Activated naive CD8-positive, alpha-beta T cell treated with anti-CD3 and anti-CD28 coated beads for 36 hours (primary cell): ENCODE measurements at places on chromosomes 5 and 9. TPM values are rescaled to one million over a fixed set of nuclear protein-coding genes. Genes with fewer than 3 reads are reported as not detected.

ARL14EPL gene
- not detected for total RNA-seq

- no peak for DNase-seq
Observed at GRCh38 chr5:147685993-147686392, 96.5 kb downstream of the JAKMIP2 start.

- no peak for DNase-seq
Observed at GRCh38 chr5:141149812-141150211, at the start of gene PCDHB6. PCDHB6 (plus strand) TSS chr5:141150057; CDS start chr5:141150258, 201 bp downstream.

GRCh38 chr9:132546148-132547051, 36.0 kb upstream of the BARHL1 start:
- no peak for DNase-seq

- no peak for DNase-seq
Observed at GRCh38 chr9:95770653-95771131, 104.8 kb upstream of the ERCC6L2 start.

- no peak for DNase-seq
Observed at GRCh38 chr9:90906316-90907055, 104.9 kb downstream of the SYK start.

DNA sequence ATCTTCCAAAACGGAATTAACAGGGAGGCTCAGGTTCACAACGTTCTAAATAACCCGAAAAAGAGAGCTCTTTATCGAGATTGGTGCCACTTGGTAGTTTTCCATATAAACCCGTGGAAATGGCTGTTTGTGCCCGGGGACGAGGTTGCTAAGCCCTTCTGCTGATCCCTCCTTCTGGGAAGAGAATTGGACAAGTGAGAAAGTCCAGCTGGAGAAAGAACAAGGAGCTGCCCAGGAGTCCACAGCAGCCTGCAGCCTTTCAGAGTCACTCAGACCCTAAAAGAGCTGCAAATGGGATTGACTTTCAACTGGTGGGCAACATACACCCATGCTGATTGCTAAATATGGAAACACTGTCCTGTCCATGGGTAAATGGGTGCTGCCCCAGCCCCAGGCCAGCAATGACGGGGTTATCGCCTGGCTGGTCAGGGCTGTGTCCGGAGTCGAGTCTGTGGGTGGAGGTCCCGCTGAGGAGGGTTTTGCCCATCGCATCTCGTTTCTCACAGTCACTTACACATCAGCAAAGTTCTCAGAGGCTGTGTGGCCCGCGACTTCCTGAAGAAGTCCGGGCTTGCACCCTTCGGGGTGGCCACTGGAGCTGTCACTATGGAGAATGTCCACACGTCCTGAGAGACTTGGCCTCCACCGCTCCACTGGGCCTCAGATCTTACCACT, 40.7 kb upstream of the HSD17B3 start:
- DNase-seq, result no peak

- no peak for DNase-seq
Observed at GRCh38 chr5:79612667-79613198, 492 bp downstream of the TENT2 start.

AGXT2 gene
- total RNA-seq, result not detected

DNA sequence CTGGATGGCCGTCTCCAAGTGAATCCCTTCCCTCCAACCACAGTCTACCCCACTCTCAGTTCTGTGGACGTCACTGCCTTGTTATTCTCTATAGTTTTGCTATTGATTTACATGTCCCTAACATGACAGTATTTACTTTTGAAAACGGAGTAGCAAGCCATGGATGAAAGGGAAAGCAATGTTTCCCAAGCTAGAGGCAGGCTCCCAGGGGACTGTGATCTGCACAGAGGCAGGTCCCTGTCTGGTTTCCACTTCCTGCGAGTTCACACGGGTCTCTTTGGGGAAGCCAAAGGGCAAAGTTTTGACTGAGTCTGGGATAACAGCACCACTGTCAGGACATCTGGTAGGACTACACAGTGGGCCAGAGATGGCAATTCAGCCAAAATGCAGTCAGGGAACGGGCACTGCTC, 12.7 kb downstream of the C9orf153 start:
- DNase-seq, result no peak

TBC1D9B gene
- total RNA-seq, result 73.1 TPM

GRCh38 chr5:56012281-56012963, 17.7 kb upstream of the IL6ST start:
- DNase-seq, result no peak

DMGDH gene
- total RNA-seq, result not detected
